ENCODE measurements at places on chromosomes 7 and 10.

DNA sequence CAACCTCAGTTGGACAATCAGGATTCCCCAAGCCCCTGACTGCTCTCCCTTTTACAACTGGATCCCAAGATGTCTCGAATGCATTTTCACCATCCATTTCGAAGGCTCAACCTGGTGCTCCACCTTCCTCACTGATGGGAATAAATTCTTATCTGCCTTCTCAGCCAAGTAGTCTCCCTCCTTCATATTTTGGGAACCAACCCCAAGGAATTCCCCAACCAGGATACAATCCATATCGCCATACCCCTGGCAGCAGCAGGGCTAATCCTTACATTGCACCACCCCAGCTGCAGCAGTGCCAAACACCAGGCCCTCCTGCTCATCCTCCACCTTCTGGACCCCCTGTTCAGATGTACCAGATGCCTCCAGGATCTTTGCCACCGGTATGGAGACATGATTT lies 6.0 kb downstream of the SEC23IP start:
- no peak for DNase-seq

- no peak for DNase-seq
These were observed 1.3 kb downstream of the ELN start for GRCh38 chr7:74029089-74029785.

DNA sequence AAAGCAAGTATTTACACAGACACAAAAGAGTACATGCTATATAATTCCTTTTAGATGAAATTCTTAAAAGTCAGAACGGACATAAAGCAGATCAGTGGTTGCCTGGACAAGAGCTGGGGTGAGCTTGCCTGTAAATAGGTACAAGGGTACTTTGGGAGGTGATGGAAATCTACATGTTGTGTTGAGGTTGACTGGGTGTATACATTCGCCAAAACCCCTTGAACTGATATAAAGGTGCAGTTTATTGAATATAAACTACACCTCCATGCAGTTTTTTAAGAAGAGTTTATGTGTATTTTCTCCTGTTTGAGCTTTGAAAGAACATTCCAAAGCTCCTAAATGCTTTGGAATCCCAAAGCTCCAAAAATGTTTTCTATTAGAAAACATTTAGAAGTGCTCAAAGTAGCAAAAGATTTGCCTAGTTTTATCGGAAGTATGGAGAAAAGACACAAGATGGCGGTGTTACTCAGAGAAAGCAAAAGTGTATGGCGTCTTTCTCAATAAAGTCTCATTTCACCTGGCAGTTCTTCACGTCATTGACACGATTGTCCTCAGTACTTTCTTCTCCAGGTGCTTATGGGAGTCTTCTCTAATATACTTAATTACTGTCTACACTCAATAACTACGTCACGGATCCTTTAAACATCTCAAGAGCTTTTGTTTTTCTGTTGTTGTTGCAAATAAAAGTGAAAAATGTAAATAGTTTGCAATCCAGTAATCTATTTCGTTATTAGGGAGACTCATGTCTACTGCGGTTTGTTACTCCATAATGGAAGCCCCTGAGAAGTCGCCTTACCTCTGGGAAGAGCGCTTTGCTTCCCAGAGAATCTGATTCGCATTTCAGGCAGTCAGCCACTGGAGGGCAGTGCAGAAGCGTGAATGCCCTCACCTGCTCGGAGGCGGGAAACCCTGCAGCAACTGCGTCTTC lies 14.7 kb upstream of the SEC61G start:
- peak; percentile 81 for DNase-seq

- no peak for DNase-seq
These were observed 86.3 kb downstream of the OAT start for GRCh38 chr10:124332426-124332825.

DNA sequence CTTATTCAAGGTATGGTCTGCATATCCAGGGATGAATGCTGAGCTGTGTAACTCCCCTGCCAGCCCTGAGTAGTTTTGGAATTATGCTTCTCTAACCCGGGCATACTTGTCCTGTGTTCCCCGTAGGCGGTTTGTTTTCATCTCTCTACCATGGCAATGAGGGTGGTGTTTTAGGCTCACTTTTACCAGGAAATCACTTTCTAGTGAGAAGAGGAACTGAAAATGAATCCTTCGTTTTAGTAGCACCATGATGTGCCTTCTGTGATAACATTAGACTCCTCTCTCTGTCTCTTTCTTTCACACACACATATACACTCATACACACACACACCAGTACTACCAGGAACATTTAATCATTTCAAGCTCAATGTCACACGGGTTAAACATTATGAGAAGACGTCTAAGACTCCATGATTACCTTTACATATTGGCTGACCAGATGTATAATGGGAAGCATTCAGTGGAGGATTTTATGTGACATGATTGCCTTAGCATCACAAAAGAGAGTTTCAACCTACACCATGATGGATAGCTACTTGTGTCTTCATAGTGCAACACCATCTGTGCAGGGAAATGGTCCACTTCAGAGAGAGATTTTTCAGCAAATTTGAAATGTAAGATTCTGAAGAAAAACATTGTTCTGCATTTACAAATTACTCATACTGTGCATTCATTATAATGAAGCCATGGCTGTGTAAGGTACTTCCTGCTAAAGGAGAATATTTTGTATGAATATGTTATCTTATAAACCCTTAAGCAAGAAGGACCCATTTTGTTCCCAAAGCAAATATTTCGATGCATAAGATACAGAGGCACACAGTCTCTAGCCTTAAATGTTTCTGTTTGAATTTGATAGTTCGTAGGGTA lies 31.0 kb upstream of the PFKP start:
- no peak for DNase-seq

- DNase-seq = no peak
These were observed 264.3 kb downstream of the TCF7L2 start for GRCh38 chr10:113214331-113214730.

DNA sequence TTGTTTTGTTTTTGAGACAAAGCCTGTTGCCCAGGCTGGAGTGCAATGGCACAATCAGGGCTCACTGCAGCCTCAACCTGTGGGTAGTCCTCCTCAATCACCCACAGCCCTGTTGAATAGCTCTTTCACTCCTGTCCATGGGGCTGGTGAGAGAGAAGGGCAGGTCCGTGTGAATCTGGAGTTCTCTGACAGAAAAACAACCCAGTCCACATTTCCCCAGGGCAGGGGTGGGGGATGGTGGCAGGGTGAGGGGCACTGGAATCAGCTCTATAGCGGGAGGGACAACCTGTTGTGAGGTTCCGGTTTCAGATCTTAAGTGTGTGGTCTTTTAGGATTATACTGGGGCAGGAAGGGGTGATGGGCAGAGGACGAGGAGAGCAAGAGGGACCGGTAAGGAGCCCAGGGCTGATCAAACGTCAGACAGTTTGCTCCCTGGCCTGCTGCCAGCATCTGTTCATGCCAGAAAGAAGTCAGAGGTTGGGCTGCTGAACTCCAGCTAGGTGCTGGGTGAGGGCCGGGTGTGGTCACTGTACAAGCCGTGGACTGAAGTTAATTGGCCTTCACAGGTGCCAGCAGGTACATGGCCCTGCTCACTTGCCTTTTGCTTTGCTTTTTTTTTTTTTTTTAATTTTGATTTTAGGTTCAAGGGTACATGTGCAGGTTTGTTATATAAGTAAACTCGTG lies 33.2 kb upstream of the MKRN1 start:
- DNase-seq = peak; percentile 17

- no peak for DNase-seq
These were observed 8.0 kb downstream of the COA1 start for GRCh38 chr7:43721193-43721806.

DNA sequence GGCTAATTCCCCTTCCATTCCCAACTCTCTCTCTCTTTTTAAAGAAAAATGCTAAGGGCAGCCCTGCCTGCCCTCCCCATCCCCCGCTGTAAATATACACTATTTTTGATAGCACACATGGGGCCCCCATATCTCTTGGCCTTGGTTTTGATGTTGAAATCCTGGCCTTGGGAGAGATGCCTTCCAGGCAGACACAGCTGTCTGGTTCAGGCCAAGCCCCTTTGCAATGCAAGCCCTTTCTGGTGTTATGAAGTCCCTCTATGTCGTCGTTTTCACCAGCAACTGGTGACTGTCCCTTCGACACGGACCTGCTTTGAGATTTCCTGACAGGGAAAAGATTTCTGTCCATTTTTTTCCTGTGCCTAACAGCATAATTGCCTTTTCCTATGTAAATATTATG lies 3.0 kb downstream of the ADRA2A start:
- DNase-seq = no peak

DNA sequence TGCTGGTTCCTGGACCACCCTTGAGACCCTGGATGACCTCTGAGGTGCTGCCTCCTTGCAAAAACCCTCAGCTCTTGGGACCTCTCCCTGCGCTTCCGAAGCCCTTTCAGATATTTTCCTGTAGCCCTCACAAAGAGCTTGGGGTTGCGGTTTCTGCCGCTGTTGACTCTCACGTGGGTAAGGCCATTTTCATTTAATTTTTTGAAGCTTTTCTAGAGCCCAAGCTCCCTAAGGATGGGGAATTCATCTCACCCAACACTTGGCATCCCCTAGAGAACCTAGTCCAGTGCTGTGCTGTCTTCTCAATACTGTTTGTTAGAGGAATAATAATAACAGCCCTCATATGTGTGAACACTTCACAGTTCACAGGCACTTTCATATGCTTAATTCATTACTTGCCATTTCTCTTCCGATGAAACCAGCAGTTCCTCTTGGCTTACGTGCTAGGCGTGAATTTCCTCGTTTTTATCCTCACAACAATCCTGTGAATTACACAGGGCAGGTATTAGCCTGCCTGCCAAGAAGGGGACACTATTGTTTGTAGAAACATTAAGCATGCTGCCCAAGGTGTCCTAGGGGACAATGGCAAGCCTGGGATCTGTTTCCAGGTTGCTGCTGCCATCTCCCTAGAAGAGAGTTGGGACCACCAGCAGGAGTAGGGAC lies 71.6 kb upstream of the CTBP2 start:
- DNase-seq = no peak

GRCh38 chr10:30011956-30012647 lies 47.3 kb downstream of the JCAD start:
- DNase-seq = no peak

DNA sequence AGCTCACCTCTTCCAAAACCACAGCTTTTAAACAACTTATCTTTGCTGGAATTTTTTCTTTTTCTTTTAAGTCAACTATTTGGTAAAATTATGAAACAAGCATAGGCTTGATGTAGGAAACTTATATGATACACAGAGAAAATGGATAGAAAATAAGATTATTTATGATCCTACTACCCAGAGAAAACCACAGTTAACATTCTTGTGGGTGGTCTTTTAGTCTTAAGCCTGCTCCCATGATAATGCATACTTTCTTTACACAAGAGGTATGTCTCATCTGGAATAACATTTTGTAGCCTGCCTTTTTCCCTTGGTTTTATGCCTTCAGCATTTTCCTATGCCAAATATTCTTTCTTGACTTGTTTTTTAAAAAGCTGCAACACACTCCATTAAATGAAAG lies 21.4 kb downstream of the PLPP4 start:
- no peak for DNase-seq

DNA sequence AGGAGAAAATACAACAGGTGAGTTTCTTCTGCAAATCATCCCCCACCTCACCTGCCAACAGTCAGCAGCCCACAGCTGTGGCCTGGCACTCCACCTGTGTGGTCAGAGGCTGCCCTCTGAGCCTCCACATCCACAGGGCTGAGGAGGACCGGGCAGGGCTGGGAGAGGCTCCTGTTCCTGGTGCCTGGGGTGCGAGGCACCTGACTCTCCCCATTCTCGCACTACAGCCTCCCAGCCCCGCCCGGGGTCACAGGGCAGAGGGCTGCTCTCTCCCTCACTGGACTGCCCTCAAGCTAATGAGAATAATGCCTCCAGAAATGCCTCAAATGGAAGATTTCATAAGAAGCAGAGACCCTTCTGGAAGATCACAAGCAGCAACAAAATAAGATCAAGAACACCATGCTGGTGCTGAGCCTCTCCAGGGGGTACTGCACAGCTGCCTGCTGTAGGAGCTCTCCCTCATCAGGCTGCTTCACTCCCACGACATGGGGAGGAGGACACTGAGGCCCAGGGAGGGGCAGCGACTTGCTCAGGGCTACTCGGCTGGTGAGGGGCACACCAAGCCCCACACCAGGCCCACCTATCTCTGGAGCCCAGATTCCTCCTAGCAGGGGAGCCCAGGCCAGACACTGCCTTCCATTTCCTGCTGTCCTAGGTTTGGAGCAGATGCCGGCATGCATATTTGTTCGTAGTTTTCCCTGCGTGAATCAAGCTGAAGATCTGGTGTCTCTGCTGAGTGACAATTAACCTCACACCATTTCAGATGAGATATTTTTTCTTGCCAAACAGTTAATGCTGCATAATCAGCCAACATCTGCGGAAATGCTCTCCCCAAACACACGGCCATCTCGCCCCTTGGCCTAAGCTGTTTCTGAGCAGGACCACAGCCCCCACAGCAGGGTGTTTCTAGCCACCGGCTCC lies 76.5 kb downstream of the FAM53B start:
- DNase-seq = no peak

DNA sequence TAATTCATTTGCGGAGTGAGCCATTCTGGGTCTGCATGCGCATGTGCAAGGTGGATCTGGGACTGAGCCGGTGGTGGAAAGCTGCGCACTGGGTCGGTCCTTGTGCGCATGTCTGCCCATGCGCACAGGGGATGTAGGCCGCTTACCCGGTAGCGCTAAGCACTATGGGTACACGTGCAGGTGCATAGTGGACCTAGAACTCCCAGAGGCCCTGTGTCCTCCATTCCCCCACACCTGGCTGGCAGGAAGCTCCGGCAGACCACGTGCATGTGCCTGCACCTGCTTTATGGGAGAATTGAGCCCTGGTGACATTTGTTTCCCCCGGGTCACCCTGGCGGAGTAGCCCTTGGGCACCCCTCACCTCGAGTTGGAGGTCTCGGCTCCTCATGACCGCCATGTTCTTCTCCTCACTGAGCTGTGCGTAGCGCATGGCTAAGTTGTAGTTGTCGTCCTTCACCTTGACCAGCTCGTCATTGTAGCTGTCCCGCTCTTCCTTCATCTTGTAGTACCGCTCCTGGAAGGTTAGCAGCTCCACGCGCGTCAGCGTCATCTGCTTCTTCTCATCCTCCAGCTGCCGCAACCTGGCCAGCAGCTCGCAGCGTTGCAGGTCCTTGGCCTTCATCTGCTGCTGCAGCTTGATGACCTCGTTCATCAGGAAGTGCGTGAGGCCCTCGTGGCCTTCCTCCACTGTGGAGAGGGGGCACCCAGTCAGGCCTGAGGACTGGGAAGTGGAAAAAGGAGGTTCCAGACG lies 99.6 kb downstream of the CARD11 start:
- no peak for DNase-seq

- no peak for DNase-seq
These were observed 160.2 kb downstream of the ARHGAP12 start for GRCh38 chr10:31768467-31768866.

GRCh38 chr7:26093023-26093422 lies 59.0 kb upstream of the NFE2L3 start:
- DNase-seq = no peak

- DNase-seq = no peak
These were observed 277.5 kb downstream of the PTPRN2 start for GRCh38 chr7:158309868-158310763.

Data from amygdala (tissue), 56 donors.